ENCODE measurements at places on chromosomes 3 and 15.

- no peak for DNase-seq
These were observed 269.7 kb downstream of the ABHD5 start for GRCh38 chr3:43960448-43960840.

DNA sequence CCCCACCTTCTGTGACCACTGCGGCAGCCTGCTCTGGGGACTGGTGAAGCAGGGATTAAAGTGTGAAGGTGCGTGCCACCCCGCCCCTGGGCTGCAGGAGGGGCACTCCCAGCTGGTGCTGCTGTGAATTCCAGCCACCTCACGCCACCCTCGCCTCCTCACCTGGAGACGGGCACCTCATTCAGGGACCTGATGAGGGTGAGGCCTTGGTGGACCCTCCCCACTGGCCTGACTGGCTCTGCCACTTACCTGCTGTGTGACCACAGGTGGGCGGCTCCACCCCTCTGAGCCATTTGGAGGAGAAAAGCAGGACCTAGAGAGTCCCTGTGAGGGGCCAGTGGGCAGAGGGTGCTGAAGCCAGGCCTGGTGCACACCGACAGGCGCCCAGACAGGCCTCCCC lies 22.5 kb downstream of the PRKCD start:
- no peak for DNase-seq

- DNase-seq, result no peak
These were observed 8.6 kb downstream of the TLR9 start for GRCh38 chr3:52216585-52217408.

- no peak for DNase-seq
These were observed 10.6 kb upstream of the OXSR1 start for GRCh38 chr3:38154625-38155255.

GRCh38 chr3:141764045-141764444 lies 837 bp downstream of the GRK7 start:
- DNase-seq, result no peak

DNA sequence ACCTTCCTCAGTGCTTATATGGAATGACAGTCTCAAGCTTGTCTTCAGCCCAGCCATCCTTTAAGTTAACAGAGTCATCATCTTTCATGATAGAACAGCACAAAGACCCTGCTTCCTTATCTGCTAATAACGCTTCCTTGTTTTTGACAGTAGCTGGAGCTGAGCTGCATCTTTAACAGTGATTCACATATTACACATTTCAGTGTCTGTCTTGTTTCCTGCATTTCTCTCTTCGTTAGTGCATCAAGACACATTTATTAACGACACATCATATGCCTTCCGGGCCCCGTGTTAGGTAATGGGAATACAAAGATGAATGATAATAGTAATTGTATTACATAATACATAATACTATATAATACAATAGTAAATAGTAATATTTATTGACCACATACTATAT lies 30.2 kb upstream of the GREM1 start:
- DNase-seq, result no peak

DNA sequence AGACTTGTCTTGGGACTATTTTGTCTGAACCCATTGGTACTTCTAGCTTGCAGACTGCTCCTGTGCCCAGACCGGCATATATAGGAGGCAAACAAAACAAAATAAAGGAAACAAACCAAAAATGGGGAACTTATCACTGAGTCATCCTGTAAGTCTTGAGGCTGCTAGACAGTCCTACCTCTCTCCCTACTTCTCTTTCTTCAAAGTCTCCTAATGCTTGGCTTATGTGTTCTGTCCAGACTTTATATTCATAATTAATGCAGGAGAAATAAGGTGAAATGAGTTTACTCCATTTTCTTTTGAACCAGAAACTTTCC lies 266.2 kb downstream of the ZNF385D start:
- no peak for DNase-seq

DNA sequence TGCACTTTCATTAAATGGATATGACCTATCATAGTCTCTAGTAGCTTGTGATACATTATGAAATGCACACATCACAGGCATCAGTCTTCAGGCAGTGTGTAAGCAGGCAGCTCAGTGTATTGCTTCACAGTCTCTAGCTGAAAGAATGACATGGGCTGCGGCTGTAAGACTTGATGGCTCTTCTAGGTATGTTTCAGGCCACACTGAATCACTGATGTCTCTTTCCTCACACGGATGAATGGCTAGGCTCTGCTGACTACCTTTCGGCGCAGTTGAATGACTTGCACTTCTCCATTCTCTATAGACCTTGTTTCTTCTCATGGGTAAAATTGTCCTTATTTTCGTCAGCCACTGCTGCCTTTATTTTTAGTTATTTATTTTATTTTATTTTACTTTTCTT lies 15.4 kb downstream of the APH1B start:
- DNase-seq, result no peak

- no peak for DNase-seq
These were observed 1.4 kb downstream of the ITGA11 start for GRCh38 chr15:68430471-68431036.

DNA sequence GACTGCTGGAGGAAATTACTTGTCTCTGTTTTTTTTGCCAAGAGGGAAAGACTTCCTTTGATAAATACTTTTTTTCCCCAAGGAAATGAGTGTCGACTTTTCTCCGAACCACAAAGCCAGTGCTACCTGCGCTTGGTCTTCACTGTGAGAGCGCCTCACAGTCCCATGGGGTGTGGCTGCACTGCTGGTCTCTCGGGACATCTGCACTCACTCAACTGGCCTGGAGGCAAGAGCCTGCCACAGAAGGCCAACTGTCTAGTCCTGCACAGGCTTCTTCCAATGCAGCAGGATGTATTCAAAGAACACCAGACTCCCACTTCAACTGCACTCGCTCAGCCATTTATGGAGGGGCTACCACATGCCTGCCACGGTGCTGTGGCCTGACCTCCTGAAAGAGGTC lies 40.6 kb upstream of the CGNL1 start:
- no peak for DNase-seq

DNA sequence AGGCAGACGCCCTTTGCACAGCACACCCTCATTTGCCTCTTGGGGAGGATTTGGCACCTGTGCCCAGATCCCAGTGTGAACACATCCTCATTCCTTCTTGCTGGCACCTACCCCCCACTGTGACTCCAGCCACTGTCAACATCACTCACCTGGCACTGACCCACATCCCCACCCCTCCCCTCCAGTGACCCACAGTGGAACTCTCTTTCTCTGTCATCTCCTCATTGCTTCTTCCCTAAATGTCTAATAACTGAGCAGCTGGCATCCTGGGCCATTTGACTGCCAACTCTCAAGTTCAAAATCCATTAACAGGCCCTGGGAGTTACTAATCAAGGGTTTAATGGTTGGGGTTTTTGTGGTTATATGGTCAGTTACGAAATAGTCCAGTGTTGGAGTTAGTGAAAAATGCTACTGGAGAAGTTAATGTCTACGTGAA lies 14.4 kb downstream of the SNAPC5 start:
- DNase-seq, result no peak

GRCh38 chr15:70854666-70854976 lies 664 bp upstream of the LARP6 start:
- no peak for DNase-seq

DNA sequence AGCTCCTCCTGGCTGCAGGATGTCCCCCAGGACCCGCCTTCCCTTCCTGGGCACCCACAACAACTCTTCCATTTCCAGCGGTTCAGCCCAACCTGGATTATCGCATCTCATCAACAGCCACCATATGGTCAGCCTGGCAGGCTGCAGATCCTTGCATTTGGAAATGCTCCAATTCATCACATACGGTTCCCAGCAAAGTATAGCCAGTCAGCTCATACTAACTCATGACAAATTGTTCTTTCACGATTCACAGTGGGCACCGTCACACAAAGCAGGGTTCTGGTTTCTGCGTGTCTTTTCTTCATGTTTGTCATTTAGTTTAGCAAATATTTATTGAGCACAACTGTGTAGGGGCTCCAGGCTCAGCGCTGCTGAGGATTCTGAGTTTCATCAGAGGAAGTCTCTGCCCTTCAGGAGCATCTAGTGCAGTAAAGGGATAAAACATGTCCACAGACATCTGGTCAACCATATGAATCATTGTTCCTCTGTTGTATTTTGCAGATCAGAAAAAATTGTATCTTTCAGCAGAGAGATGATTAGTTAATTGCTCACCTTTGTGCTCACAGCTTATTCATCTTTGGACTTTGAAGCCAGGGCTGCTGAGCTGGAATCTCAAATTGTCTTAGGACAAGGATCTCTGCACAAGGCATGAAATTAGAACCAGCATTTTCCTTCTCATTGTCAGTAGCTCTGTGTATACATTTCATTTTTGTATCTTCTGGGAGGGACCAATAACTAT lies 125.1 kb downstream of the GABRG3 start:
- DNase-seq, result no peak

DNA sequence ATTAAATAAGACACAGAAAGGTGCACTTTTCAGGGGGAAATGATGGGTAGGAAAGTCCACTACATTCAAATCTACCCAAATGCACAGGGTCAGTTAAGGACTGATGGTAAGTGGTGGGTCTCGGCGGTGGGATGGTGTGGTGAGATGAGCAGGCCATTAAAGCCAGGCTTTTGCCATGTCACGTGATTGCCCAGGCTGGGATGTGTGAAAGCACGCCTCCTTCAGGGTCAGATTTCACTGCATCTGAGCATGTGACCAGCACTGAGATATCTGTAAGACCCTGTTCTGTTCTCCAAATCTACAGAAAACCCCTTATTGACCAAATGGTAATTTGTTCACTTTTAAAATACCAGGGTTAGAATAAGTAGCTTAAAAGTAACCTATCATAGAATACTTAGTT lies 301.5 kb downstream of the MEX3B start:
- DNase-seq, result no peak

DNA sequence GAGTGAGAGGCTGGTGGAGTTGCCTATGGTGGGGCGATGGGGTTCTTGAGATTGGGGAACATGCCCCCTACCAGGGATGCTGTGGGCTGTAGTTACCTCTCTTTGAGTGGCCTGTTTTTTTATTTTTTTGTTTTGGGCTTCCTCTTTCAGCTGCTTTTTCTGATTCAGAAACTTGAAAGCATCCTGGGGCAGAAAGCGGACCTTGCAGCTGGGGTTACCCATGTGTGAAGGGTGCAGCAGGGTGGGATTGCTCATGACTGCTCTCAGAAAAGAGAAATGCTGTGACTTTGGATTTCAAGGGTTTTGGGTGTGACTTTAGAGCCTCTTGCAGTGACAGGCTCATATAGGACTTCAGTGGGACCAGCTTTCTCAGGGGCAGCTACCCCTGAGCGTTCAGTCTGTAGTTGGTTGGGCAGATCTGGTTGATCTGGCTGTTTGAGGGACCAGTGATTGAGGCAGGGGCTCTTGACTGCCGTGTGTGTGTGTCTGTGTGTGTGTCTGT lies 1.8 kb downstream of the LIMD1 start:
- no peak for DNase-seq

DNA sequence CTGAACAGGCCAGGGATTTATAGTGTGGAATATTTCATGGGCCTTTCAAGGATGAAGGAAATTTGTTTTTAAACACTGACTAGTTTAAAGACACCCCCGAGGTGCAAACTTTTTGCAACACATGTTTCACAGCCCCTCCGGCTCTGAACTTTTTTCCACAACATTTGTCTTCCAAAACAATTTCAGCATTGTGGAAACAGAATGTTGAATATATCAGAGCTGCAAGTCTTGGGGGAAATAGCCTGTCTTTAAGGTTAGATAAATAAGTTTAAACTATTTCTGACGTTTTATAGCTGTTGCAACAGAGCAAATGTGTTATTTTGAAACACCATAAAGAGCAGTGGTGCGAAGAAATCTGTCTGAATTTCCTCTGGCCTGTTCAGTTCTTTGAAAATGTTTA lies 229.2 kb upstream of the GOLGA6L4 start:
- DNase-seq, result no peak

GRCh38 chr3:22734207-22734606 lies 468.9 kb upstream of the UBE2E2 start:
- DNase-seq, result no peak

DNA sequence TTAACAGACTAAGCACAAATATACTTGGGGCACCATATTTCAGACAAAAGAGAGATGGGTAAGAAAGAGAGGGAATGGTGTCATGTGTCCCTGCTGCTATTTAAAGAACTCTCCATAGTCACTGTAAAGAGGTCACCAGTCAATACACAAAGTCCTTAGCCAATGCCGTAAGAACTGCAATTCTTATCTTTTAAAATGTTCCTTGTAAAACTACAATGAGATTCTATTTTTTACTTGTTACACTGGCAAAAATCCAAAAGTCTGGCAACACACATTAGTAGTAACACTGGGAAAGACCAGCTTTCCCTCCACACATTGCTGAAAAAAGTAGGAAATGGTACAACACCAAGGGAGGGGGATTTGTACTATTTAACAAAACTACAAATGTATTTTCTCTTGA lies 189.4 kb downstream of the TBC1D5 start:
- DNase-seq, result no peak

DNA sequence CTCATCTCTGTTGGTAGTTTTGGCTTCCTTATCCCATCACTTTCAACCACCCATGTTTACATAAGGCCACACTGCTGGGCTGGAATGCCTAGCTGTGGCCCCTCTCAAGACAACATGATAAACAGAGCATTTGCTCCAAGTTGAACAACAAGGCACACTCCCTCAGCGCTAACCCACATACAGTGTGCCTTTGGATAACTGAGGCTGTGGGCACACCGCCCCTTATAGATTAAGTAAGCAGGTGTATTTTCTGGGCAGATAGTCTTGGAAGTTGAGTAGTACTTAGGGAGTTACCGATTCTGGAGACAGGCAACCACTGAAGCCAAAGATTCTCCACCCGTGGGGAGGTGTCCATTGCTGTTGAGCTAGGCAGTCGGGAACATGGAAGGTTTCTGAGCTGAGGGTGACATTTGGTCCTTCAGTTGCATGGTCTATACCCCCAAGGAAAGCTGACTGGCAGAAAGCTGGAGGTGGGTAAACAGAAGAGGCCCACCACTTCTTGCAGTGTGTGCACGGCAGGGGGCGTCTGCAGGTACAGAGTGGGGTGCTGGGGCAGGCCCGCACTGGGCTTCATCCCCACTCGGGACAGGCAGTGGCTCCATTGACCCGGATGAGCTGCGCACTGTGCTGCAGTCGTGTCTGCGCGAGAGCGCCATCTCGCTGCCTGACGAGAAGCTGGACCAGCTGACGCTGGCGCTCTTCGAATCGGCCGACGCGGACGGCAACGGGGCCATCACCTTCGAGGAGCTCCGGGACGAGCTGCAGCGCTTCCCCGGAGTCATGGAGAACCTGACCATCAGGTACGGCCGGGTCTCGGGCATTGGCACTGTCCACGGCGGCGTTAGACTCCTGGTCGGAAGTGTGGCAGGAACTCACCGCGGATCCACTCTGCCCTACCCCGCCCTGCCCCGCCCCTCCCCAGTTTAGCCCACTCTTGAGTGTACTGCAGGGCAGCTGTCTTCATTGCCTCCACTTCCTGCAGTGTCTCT lies 16.8 kb downstream of the NOX5 start:
- peak; percentile 15 for DNase-seq

DNA sequence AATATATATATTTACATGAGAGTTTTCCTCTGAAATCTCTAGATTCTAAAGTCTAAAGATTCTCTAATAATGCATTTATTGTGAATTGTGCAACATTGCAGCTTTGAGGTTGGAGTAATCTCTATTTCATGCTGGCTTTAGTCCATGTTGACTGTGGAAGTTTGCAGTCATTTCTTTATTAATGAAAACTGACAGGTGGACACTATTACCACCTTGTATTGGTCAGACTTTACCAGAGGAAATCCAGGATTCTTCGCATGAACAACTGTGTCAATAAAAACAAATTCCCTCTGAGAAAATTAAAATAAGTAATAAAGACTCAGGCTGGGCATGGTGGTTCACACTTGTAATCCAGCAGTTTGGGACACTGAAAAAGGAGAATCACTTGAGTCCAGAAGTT lies 274.1 kb downstream of the SHQ1 start:
- DNase-seq, result no peak
